ENCODE measurements at places on chromosomes 2 and 18.
A peak's percentile ranks its signal among the peaks of the same experiment; 100 is the strongest.

DNA sequence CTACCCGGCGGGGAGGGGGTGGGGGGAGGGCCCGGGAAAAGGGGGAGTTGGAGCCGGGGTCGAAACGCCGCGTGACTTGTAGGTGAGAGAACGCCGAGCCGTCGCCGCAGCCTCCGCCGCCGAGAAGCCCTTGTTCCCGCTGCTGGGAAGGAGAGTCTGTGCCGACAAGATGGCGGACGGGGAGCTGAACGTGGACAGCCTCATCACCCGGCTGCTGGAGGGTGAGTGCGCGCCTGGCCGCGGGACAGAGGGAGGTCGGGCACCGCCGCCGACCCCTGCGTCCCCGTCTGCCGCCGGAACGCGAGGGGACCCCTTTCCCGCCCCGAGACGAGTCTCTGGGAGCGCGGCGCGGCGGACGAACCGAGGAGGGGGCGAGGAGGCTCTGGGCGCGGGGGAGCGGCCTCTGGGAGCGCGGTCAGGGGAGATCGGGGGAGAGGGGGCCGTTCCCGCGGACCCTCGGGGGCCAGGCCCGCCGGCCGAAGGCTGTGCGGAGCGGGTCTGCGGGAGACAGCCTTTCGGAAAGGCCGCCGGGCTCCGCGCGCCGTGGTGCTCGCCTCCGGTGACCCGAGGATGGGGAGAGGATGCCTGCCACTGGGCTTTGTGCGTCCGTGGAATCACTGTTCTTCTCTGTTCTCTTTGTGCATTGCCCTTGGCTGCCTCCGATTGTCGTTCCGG is 463 bp downstream of the PPP1CB start:
- peak; percentile 10 for DNase-seq

DNA sequence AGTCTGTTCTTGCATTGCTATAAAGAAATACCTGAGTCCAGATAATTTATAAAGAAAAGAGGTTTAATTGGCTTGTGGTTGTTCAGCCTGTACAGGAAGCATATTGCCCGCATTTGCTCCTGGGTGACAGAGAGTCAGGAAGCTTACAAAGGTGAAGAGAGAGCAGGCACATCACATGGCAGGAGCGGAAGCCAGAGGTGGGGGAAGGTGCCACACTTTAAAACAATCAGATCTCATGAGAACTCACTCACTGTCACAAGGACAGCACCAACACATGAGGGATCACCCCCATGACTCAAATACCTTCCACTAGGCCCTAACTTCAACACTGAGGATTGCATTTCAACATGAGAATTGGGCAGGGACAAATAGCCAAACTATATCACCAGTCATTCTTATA is 124.8 kb upstream of the COL5A2 start:
- DNase-seq, result peak; percentile 24

DNA sequence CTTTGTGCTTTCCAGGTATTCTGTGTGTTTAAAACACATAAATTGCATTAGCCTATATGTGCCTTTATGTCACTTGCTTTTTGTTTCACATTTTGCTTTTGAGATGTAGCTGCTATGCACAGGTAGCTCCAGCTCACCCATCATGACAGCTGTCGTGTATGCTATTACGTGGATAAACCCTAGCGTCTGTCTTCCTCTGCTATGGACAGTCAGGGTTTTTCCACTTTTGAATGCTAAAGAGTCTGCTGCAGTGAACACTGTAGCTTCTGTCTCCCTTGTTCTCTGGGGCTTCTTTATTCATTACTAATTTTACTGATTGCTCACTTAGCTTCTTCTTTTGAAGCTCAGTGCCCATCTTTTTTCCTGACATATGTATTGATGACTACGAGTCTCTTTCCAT is 24.7 kb upstream of the MBP start:
- DNase-seq, result no peak

GRCh38 chr2:56801770-56802169 is 618.0 kb downstream of the CCDC85A start:
- no peak for DNase-seq

GRCh38 chr18:43648002-43648401 is 370.7 kb upstream of the SYT4 start:
- no peak for DNase-seq

GRCh38 chr18:374721-375168 is 106.9 kb upstream of the THOC1 start:
- DNase-seq, result no peak

DNA sequence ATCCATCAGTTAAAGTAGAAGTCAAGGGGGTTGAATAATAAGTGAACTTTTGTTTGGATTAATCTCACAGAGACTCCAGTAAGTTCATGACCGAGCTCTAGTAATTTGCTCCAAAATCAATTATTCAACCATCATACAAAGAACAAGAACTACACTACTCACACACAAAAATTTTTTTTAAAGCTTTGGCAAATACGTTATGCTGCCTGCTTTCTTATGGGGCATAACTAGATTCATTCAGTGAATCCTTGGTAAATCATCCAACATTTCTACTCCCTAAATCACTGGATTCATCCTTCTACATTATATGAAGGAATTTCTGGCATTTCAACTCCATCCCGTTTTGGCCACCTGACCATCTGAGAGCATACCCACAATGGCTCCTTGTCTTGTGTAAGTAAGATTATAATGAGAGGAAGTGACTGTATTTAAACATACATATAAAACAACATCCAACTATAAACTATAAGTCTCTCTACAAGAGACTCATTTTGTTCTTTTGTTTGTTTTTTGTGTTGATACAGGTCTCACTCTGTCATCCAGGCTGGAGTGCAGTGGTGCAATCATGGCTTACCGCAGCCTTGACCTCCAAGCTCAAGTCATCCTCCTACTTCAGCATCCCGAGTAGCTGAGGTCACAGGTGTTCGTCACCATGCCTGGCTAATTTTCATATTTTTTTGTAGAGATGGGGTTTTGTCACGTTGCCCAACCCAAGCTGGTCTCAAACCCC is 144.2 kb upstream of the LRRTM4 start:
- DNase-seq, result no peak

GRCh38 chr2:23296691-23297090 is 88.3 kb upstream of the KLHL29 start:
- no peak for DNase-seq

GRCh38 chr2:46434851-46435273 is 44.5 kb upstream of the TMEM247 start:
- no peak for DNase-seq

DNA sequence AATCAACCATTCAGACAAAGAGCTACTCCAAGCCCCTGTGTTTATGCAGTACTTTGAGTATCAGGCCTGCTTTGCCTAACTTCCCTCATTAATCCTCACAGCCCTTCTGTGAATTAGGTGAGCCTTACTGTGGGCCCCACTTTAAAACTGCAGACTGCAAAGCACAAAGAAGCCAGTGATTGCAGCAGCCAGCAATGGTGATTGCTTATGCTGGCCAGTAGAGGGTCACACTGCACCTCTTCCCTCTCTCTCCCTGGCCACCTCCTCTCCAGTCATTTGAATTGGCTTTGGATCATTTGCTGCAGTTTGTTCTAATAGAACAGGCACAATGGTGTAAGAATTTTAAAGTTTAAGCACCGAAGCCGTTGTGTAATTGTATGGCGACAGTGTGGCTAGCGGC is 229.9 kb downstream of the AGPS start:
- no peak for DNase-seq

DNA sequence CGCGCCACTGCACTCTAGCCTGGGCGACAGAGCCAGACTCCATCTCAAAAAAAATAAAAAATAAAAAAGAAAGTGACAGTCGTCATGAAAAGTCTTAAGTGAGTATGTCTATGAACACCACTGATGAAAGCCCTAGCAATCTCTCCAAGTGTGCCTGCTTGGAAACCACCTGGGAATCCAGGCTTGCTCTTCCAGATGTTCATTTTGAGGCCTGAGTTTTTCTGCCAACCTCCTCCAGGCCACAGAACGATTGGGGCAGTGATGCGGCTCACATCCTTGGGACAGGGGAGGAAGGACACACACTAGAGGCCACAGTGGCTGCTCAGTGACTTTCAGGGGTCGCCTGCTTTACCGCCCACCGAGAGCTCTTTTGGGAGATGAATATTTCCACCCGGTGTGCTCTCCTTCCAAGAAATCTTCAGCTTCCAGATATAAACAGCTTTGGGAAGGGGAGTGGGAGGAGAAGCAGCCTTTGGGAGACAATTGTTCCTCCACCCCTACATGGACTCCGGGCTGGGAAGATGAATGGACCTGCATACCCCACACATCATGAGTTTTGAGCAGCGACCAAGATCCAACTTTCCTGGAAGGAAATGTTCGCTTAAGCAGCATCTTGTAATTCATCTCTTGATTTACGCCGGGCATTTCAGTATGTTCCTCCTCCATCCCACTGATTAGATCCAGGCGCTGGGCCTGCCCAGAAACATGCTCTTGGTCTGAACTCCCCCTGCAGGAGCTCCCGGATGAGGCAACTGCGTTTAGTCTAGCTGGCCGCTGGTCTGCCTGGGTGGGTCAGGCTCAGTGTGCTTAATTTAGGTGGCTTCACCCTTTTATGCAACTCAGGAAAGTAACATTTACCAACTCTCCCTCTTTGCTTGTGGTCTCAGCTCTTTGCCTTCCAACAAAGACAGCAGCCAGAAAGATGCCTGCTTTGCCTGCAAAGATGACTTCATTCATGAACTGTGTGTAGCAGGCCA is 6.2 kb upstream of the ARMC9 start:
- no peak for DNase-seq

GRCh38 chr2:25218100-25218499 is 49.7 kb upstream of the POMC start:
- DNase-seq, result no peak

- DNase-seq, result no peak
Observed at GRCh38 chr2:241868661-241869081, 858 bp upstream of the RTP5 start.

- no peak for DNase-seq
Observed at GRCh38 chr2:196407675-196408264, 231.7 kb upstream of the CCDC150 start.

- DNase-seq, result no peak
Observed at GRCh38 chr2:237720957-237721356, 77.6 kb upstream of the RBM44 start.

DNA sequence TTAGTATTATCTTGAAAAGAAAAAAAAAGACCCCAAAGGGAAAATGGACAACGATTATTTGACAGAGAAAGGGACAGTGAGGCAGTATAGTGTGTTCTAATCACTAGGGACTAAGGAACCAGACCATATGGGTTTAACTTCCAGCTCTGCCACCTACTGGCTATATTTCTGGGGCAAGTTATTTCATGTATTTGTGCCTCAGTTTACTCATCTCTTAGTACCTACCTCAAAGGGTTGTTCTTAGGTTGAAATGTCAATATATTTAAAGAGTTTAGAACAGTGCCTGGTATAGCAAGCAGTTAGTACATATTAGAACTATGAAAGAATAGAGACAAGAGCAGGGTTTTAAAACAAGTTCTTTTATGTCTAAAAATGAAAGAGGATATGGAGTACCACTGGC is 42.7 kb downstream of the PRKD3 start:
- DNase-seq, result no peak

- no peak for DNase-seq
Observed at GRCh38 chr2:215705771-215706361, 270.0 kb upstream of the FN1 start.

- DNase-seq, result no peak
Observed at GRCh38 chr2:69384618-69385081, 2.4 kb downstream of the GFPT1 start.

GRCh38 chr18:79724299-79725080 is 44.9 kb downstream of the CTDP1 start:
- no peak for DNase-seq

GRCh38 chr18:79796531-79797405 is 970 bp upstream of the KCNG2 start:
- no peak for DNase-seq

DNA sequence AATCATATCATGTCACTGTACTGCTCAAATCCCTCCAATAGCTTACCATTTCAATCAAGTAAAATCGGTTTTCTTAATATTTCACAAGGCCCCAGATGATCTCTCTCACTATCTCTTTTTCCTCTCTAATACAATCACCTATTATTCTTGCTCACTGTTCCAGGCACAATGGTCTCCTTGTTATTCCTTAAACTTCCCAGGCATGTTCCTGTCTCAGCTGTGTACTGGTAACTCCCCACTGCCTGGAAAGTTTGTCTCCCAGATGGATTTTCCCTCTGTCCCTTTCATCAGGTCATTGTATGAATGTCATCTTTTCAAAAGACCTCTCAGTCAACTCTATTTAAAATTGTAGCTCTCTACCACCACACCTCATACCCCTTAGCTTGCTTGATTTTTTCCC is 30.7 kb upstream of the FANCL start:
- DNase-seq, result no peak

DNA sequence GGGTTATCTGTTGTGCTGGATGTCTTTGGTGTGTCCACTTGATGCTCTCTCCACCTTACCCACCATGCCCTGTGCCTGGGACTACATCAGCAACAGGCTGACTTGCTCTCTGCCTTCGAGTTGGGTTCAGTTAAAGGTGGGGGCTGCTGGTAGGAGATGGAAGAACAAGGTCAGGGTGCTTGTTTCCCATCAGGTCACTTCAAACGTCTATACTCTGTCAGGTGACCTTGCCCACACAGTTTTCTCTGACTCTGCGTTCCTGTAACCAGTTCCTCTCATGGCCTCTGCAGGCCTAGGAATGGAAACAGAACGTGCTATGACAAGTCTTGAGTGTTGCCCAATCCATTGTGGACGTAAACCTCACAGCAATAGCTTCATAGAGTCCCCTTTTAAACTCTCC is 38.4 kb upstream of the PAPOLG start:
- DNase-seq, result no peak

DNA sequence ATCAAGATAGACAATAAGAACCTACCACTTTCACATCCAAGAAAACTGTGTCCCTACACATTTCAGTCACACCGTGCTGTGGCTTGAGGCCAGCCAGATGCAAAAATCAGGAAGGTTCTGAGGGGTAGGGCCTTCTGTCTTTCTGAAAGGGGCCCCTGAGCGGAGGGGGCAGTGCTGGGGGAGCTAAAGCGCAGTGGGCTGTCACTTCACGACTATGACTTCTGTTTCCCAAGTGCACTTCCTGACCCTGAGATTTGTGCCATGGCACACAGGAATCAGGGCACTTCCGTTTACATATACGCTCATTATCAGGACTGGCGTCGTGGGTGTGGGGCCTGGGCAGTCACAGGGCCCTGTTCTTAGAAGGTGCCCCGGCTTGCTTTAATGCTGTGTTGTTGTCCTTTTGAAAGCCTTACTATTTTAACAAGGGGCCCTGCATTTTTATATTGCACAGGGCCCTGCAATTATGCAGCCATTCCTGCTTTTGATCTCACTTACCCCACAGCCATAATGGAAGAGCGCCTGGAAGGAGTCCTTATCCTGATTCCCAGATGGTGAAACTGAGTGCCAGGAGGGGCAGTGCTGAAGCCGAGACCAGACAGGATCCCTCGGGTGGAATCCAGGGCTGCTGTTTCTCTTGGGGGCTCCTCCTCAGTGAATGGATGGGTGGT is 620 bp downstream of the NGEF start:
- no peak for DNase-seq

DNA sequence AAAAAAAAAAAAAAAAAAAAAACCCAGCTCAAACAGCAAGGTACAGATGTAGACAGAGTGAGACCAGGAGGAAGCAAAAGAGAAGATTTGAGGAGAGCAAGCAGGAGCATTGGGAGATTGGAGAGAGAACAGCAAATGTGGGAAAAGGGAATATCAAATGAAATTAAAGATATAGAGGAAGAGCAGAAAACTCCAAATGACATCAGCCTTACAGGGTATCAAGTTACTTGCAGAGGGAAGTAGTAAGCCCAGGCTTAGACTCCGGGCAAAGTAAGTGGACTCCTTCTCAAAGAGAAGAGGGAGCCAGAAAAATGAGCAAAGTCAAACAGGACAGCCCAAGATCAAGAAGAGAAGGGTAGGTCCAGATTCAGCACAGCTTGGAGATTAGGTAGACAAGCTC is 93.3 kb upstream of the PPP1CB start:
- no peak for DNase-seq

GRCh38 chr2:148613231-148614013 is 31.1 kb upstream of the EPC2 start:
- no peak for DNase-seq
